ENCODE measurements at places on chromosomes 5 and 9.

DNA sequence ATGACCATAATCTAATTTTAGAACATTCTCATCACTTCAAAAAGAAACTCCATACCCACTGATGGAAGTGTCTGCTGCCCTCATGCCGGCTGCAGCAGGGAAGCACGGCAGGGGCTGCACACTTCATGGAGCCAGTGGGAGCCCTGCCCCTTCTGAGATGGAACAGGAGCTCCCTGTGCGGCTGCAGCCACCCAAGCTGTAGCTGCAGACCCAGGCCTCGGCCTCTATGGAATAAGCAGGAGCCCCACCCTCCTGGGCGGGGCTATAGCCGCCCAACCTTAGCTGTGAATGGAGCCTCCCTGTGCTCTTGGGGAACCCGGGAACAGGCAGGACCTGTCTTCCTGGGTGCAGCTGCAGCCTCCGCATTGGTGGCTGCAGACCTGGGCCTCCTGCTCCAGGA is 128.5 kb downstream of the NUDT12 start:
- no peak for DNase-seq

DNA sequence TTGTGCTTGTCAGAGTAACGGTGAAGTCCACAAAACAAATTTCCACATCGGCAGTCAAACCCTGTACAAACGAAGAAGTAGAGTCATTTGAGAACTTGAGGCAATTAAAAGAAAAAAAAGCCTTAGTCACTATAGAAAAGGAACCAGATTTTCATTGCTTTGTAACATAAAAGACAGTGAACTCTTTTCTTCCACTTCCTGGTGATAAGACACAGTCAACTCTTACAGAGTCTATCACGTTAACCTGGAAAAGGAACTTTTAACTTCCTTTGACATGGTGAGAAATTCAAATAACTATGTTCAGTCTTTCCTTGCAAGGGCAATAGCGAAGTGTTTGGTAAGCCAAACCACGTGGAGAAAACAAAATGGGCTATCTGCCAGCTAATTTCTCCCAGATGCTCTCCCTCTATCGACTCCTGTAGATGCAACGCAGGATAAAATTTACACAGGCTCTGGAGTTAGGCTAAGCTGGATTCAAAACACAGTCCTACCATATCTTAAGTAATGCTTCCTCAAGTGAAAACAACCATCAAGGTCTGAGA is 8.9 kb downstream of the ZFAND5 start:
- no peak for DNase-seq

GRCh38 chr9:134942011-134942787 is 24.5 kb upstream of the FCN1 start:
- no peak for DNase-seq

GRCh38 chr5:69042915-69043654 is 50.7 kb upstream of the SLC30A5 start:
- peak; percentile 79 for DNase-seq

DNA sequence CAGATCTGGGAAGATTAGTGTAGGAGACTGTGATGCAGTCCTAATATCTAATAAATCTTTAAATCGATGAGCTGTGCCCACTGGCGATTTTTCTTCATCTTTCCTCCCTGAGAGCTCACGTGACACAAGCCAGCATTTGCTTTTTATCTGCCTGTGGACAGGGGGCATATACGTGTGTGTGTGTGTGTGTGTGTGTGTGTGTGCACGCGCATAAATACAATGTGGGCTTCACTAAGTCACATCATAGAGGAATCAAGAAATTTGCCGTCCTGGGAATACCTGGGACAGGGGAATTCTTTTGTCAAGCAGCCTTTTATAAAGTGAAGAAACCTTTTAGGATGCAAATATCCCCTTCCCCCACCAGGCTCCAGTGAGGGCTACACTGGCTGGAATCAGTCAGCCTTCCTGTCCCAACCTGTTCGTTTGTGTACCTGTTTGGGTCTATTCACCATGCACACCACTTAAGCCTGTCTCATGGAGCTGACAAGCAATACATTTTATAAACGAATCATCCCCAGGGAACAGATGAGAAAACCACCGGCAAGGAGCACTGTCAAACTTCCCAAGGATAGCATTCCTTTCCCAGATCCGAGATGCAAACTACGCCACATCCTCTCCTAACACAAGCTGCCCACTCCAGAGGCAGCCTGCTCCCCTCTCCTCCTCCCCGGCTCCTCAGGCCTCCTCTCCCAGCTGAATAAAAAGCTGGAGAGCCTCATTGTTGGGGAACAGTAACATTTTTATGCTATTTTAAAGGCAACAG is 2.7 kb downstream of the EPB41L4B start:
- no peak for DNase-seq

DNA sequence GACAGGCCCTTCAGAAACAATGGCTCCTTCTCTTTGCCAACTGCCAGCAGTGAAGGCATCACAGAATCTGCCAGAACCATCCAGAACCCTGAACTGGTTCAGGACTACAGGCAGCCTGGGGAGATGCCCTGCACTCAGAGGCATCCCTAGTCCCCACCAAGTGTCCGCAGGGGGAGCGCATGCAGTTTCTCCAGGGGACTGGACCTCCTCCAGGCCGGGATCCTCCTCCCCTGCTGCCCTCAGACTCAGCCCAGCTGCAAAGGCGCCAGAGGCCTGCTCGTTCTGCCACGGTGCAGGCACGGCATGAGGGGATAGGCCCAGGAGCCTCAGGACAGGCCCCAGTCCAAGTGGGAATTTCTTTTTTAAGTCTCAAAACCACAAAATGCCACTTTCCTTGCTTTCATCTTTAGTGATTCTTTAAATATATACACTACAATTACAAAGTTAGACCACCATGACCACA is 72.0 kb downstream of the SEMA4D start:
- no peak for DNase-seq

DNA sequence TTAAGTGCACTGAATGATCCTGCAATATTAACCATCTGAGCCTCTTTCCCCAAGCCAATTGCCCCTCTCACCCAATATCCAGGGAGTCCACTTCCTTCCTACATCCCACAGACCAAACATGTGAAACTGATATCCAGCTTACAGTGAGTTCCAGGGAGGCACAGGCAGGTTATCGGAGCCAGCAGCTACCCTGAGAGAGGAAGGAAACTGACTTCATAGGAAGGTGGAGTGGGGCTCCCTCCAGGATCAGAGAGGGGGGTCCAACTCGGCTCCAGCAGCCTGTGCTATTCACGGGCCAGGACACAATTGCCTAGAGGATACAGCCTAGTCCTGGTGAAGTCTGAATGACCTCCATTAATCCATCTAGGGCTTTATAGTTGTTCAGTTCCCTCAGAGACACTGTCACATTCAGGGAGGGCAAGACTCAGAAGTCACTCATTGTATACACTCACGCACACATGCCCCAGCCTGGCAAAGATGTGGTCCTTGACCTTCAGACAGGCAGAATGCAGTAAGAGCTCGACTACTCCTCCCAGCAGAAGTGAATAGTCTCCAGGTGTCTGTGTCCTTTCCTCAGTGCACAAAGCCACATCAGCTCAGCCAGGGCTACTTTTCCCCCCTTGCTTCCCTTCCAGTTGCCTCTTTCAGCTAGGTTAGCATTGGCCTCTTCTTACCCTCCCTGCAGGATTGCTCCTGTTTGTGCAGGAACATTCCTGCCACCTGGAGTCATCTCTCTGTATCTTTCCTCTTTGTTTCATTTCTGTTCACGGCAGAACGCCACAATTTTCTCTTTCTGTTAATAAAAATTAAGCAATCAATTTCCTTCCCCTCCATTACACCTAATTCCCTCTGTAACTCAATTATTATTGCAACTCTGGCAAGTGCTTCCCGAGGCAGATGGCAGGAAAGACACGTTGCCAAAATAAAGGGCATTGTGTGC is 501.7 kb downstream of the ARHGEF28 start:
- DNase-seq = no peak

DNA sequence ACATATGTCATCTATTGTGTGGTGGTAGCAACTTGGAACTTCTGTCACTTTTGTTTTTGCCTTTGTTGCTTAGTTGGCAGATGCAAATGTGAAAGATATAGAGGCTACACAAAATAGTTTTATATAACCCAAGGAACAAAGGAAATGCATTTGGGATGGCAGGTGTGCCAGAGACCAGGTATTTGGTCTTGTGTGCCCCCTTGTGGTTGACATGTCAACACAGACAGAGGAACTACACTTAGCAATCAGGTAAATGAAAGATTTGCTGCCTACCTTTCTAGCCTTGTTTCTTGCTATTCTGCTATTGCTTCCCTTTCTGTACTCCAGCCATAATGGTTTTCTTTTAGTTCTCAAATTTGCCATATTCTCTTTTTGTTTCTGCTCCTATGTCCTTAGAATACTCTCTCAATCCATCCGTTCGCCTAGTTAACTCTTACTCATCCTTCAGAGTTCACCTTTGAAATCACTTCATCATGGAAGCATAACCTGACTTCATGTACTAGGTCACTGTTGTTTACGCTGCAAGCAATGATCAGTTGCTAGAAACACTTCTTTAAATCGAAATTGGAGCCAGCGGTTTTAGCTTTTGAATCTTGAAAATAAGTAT is 119.5 kb downstream of the TRPM3 start:
- no peak for DNase-seq

GRCh38 chr9:134571326-134571931 is 70.2 kb upstream of the COL5A1 start:
- no peak for DNase-seq

DNA sequence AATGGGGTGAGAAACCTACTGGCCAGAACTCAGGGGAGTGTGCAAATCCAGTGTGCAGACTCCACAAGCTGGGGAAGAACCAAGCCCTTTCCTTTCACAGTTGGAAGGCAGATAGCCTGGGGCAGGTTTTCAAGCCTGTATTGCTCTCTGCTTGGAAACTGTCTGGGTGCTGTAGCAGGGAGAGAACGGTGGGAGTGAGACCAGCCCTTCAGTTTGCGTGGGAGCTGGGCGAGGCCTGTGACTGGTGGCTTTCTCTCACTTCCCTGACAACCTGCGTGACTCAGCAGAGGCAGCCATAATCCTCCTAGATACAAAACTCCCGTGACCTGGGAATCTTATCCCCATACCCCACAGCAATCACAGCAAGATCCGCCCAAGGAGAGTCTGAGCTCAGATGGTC is 44.9 kb upstream of the SNCAIP start:
- DNase-seq = no peak

DNA sequence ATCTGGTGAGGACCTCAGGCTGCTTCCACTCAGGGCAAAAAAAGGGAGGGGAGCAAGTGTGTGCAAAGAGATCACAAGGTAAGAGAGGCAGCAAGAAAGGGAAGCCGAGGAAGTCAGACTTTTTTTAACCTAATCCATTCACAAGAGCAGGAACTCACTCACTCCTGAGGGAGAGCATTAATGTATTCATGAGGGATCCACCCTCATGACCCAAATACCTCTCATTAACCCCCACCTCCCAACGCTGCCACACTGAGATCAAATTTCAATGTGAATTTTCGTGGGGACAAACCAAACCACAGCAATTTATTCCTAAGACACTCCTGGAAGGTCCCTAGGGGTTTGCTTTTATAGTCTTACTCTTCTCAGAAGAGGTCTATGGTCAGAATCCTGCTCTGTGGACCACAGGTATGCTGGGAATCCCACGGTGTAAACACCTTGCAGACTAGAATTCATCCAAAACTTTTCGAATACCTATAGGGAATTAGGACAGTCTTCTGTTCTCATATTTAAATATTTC is 108.7 kb downstream of the HSD17B3 start:
- DNase-seq = no peak

- no peak for DNase-seq
Observed at GRCh38 chr9:83599071-83599470, 23.9 kb upstream of the IDNK start.

DNA sequence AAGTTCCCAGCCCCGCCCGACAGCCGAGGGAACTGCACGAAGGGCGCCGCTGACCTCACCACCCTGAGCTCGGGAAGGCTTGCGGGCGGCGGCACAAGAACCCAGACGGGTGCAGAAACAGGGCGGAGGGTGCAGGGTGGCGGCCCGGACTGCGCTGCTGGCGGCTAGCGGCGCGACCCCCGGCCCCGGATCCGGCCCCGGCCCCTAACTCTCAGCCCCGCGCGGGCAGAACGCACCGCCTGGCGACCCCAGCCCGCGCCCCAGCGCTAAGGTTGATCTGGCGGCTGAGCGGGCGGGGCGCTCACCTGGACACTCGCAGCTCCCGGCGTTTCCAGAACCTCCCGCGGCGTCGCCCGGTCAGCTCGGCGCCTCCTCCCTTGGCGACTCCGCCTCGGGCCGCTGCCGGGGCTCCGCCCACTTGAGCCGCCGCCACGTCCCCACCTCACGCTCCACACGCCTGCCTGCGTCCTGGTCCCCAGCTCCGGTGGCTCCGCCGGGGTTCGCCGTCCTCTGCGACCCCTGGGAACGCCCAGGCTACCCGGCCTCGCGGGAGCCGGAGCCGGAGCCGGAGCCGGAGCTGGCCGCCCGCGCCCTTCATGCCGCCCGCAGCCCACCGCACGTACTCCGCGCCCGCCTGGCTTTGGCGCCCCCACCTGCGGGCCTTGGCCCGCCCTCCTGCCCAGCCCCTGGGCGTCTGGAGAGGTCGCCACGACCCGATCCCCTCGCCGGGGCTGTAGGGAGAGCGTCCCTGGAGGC is at the start of gene P4HA2:
TSS of gene P4HA2 (minus strand) at position 369 of the 756 bp plus-strand sequence. CDS start 9,227 bp downstream, outside the sequence.
- DNase-seq = peak; percentile 76

- no peak for DNase-seq
Observed at GRCh38 chr5:160657068-160657507, 194.9 kb downstream of the ATP10B start.

GRCh38 chr5:168438349-168438748 is 47.9 kb upstream of the RARS1 start:
- DNase-seq = no peak

GRCh38 chr5:92944903-92945604 is 636.0 kb downstream of the NR2F1-AS1 start:
- no peak for DNase-seq
